ENCODE measurements at places on chromosomes 4 and X.
A peak's percentile ranks its signal among the peaks of the same experiment; 100 is the strongest.

DNA sequence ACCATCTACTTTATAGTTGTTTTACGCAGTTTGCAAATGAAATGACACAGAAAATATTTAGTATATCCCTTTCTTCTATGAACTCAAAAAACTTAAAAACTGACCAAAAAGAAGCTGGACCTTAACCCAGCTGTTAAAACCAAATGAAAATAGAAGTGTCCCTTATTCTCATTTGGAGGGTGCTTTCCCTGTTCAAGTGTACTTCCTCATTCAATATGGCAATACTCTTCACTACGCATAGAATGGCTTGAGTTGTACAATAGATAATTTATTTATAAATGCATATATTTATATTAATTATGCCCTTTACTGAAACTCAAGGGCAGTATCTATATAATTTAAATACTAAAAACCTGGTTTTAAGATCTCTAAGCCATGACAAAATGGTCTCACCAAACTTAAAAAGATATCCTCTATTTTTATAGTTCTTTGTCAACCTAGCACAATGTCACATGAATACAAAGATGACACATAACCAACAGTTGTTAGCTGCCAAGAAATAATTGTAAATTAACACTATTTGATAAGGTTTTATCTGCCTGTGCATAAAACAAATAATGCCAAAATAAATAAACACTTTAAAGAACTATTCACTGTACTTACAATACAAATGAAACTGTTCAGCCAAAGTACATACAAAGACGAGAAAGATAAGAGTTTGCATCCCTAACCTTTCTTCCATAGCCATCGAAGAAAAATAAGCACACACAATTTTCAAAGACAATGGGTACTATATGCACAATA is 25.2 kb downstream of the YTHDC1 start:
- DNase-seq: no peak

GRCh38 chrX:38841750-38842149 is 40.5 kb downstream of the MID1IP1 start:
- DNase-seq: no peak

DNA sequence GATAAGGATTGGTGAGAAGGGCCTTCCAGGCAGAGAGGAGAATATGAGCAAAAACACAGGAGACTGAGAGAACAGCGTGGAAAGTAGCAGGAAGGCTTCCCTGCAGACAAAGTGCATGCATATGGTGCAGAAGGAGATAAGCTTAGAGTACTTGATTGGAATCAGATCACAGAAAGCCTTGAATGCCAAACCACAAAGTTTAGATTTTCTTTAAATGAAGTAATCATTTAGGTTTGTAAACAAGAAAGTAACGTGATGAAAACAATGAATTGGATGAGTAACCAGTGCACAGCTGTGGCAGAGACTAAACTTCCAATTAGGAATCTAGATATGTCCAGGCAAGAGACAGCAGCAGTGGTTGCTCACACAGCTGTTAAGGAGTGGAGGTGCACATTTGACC is 83.8 kb upstream of the C1QTNF7 start:
- no peak for DNase-seq

GRCh38 chr4:20572976-20573375 is 127.3 kb upstream of the PACRGL start:
- DNase-seq: no peak

GRCh38 chr4:153221783-153222706 is 17.8 kb downstream of the TRIM2 start:
- DNase-seq: peak; percentile 66

DNA sequence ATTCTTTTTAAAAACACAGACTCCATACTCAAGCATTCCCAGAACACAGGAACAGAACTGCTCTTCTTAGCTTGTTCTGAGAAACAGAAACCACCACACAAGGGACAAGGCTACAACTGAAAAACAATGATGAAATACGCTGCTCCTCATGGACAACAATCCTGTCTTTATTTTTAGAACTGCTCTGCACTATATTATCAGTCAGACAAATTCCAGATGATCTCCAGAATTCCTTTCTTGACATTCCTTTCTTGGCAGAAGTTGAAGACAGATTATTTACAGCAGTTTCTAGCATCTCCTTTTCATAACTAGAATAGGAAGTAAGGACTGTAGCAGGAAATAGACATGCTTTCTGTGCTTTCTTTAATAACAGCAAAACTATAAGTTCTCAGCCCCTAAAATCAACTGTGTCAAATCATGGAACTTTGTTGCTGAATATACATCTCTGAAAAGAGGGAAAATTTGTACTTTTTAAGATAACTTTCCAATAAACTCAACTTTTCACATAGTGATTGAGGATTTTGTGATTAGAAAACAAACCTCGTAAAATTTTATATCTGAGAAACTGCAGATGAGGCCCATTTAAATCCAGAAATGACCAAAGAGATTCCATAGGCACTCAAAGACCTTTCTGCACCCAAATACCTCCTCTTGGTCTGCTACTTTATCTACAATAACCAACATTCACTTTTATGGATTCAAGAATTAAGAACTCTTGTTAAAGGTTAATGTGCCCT is 35.9 kb downstream of the ANTXR2 start:
- DNase-seq: no peak

GRCh38 chrX:84469226-84469625 is 33.0 kb downstream of the HDX start:
- no peak for DNase-seq

GRCh38 chrX:46573331-46573891 is at the start of gene CHST7:
Gene CHST7, plus strand, starts transcription at chrX:46573765. Its CDS starts 167 bp downstream, at chrX:46573932.
- peak; percentile 85 for DNase-seq

GRCh38 chr4:89316931-89317366 is 9.3 kb upstream of the GPRIN3 start:
- DNase-seq: no peak

GRCh38 chr4:8463811-8464210 is 23.2 kb downstream of the TRMT44 start:
- no peak for DNase-seq

DNA sequence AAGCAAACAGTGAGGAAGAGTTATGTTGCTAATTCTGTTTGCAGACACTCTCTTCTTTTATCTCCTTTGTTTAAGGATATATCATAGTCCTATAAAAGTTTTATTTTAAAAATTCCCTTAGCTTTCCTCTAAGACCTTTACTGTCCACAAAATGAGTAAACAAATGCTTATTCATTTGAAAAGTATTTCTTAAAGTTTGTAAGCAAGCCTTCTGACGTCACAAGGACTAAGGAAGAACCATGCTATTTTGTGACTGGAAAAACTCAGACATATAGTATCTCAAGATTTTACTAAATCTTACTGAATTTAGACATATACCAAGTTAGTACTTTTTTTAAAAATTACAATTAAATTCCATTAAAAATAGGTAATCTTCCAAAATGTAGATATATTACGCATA is 5.2 kb upstream of the RBMXL3 start:
- DNase-seq: no peak

- DNase-seq: peak; percentile 23
These were observed 102.8 kb upstream of the MAOA start for GRCh38 chrX:43553257-43553656.

- DNase-seq: no peak
These were observed 292.7 kb downstream of the BCOR start for GRCh38 chrX:39805022-39805421.

DNA sequence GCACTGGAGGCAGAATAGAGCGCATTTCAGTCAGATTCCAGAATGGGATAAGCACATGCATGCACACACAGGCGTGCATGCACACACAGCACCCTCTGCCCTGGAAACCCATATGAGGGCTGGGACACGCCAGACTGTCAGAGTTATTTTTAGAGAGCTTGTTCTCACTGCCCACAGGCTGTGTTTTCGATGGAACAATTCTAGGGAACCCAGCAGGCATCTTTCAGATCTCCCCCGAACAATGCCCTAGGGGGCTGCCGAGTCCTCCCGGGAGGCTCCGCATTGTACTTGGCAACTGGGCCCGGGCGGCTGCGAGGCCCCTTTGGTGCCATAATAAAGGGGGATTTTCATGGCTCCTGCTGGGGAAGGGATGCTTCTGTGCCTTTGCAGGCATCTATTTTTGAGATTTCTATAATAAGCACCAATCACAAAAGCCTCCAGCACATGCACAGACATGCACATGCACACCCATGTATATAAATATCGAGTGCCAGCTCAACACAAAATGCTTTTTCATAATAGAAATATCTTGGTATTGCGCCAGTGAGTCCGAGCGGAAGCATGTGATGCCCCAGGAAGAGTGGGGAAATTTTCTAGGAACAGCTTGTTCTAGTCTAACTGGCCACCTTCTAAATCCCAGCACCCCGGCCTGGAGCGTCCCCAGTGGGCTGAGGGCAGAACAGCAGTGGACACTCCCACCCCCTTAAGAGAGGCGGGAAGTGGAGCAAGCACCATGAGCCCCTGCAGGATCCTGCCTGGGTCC is 88.5 kb downstream of the PHKA2 start:
- peak; percentile 62 for DNase-seq

DNA sequence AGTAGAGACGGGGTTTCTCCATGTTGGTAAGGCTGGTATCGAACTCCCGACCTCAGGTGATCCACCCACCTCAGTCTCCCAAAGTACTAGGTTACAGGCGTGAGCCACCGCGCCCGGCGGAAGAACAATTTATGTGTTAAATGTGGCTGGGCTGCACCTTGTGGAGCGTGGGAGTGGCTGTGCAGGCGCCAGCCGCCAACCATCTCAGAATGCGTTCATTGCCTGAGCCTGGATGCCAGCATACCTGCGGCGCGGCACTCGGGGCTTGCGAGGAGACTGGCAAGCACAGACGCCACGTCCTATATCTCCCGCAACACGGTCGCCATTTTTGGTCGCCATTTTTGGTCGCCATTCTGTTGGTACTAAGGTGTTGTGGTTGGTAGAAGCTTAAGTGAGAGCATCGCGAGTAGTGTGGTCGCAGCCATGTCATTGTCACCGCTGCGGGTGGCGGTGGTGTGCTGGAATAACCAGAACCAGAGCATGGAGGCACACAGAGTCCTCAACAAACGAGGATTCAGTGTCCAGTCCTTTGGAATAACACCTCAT is 193.6 kb upstream of the HTR2C start:
- no peak for DNase-seq

GRCh38 chrX:23662853-23663252 is 4.4 kb upstream of the PRDX4 start:
- no peak for DNase-seq

GRCh38 chr4:165095291-165095690 is 17.4 kb downstream of the TMEM192 start:
- no peak for DNase-seq
